Stimulated activated CD4-positive, alpha-beta T cell treated with anti-CD3 and anti-CD28 coated beads, Interleukin-15, amount 100 ng/mL, for 1 hour (primary cell): ENCODE measurements at places on chromosomes 6 and 20.

- DNase-seq = no peak
Observed at GRCh38 chr6:138004430-138005287, 102.6 kb downstream of the PERP start.

DNA sequence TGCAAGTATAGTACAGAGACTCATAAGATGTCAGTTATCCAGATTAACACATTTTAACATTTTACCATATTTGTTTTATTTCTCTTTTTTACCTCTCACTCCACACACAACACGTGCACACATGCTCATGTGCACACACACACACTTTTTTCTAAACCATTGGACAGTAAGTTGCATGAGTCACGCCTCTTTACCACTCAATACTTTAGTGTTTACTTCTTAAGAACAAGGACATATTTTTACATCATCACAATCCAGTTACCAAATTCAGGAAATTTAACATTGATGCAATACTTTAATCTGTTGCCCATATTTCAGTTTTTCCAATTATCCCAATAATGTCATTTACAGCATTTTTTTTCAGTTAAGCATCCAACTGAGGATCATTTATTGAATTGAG is 109.0 kb downstream of the RIN2 start:
- DNase-seq = no peak

DNA sequence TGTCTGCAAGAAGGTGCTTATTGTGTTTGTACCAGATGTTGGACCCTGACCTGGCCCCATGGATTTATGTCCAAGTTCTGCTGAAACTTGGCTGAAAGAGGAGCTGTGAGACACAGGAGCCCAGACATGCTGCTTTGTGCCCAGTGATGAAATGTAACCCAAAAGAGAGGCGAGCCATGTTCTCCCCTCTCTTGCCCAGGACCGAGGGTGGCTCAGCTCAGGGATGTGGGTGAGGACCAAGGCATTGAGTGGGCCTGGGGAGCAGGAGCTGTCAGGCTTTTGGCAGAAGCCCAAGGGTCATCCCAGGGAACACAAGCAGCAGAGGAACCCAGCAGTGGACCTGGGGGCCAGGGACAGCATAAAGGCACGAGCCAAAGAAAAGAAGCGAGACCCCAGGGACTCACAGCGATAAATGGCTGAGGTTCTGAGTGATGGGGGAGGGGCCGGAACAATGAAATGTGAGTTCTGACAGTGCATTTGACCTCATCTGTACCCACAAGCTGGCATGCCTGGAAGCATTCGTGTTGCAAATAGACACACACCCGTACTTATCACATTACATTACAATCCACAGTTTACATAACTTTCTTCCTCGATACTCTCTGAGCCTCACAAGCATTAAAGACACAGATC is 363.4 kb upstream of the JARID2 start:
- DNase-seq = no peak

DNA sequence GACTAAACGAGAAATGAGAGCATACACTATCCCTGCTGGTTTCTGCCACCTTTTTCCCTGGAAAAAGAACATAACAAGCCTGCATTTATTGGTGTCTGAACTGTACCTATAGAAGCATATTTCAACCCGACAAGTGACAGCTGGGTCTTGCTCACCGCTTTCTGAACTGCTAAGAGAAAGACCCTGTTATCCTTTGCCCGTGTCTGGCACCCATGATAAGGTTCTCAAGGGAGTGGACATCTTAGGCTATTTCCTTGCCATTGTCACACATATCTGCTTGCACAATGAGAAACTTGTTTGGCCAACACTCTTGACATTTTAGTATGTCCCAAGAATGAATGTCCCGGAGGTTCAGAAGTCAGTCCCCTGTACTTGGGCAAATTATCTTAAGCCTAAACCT is 19.3 kb downstream of the RIPOR2 start:
- no peak for DNase-seq

DNA sequence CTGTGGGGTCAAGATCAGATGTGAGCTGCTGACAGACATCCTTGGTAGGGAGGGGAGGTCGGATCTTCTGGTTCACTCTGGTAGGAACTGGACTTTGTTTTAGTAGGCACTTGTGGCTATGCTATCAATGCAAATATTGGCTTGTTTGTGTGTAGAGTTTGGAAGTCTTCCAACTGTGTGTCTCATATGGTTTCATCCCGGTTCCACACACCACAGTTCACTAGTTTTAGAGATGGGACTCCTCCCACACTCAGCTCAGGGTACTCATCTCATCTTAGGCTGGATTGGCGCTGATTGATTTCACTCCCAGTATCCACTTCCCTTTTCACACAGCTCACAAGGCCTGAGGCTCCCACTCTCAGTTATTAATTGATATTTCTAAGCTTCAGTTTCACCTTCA is 161.3 kb downstream of the THBS2 start:
- DNase-seq = no peak
